Activated T-helper 9 cell treated with anti-CD3 and anti-CD28 coated beads, Interleukin-2, amount 50 U/mL, for 16 hours (primary cell): ENCODE measurements at places on chromosomes 4 and X.

- no peak for DNase-seq
Measured at GRCh38 chr4:184896868-184897715, 71.3 kb upstream of the ACSL1 start.

GRCh38 chrX:108033890-108034289 is 11.0 kb upstream of the VSIG1 start:
- DNase-seq, result no peak

DNA sequence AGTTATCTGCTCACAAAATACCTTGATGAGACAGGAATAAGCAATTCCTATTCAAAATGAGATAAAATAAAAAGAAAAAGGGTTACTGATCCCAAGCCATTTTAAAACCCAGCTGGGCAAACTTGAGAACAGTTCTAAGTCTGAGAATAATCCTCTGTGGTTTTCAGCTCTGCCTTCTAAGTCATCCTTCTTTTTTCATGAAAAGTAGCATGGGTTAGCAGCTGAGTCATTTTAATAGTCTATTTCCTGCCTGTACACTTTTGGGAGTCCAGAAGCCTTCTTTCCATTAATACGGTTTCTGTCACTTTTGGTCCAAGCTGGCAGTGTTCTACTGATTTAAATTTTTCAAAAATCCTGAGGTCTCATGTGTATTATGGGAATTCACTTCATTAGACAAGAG is 374.3 kb downstream of the IQCM start:
- DNase-seq, result no peak

- DNase-seq, result no peak
Measured at GRCh38 chr4:108168160-108168670, 517 bp downstream of the LEF1 start.

DNA sequence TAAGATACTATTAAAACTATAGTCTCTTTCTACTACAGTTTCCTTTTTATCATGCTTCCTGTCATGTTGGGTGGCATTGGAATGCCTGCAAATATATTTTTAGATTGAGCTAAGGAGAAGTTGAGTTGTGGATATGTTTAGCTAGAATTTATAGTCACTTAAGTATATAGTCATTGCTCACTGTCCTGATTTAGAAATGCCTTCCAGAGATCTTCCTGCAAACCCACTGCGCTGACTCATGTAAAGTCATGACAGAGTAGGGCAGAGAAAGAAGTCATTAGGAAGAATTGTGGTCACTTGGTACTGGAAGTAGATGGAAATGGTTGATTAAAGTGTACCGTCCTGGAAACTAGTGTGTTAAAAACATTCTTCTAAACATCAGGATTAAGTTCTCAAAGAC is 490.3 kb upstream of the PABPC4L start:
- no peak for DNase-seq

DNA sequence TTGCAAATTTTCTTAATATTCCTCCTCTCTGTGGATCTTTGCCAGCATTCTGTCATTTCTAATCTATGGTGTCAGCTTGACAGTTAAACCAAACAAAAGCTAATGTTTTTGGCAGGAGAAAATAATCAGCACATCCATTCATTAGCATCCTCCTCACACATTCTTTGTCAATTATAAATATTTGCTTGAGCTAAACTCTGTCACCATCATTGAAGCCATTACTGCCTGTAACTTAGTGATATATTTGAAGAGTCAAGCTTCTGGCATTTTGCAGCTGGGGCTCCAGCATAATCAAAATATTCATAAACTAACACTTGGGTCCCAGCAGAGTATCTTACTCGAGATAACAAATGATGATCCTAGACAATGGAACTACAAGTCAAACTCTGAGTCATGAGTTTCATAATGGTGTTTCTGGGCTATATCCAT is 126.1 kb downstream of the EIF4E start:
- DNase-seq, result no peak

GRCh38 chrX:10931976-10932375 is 179.2 kb upstream of the HCCS start:
- DNase-seq, result no peak

- DNase-seq, result no peak
Measured at GRCh38 chr4:86909546-86910295, 17.5 kb upstream of the C4orf36 start.

DNA sequence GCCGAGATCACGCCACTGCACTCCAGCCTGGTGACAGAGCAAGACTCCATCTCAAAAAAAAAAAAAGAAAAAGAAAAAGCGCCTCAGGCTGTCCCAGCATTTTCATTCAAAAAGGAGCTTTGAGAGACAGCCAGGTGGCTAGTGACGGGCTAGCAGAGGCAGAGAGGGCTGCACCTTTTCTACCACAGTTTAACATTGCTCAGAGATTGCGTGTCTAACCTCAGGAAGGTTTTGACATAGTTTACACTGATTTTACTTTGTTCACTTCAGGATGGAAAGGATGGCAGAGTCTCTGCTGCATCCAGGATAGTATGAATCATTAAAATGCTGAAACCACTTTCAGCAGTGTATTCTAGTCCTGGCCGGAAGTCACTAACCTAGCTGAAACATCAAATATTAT is 28.1 kb downstream of the ZFP42 start:
- DNase-seq, result no peak

DNA sequence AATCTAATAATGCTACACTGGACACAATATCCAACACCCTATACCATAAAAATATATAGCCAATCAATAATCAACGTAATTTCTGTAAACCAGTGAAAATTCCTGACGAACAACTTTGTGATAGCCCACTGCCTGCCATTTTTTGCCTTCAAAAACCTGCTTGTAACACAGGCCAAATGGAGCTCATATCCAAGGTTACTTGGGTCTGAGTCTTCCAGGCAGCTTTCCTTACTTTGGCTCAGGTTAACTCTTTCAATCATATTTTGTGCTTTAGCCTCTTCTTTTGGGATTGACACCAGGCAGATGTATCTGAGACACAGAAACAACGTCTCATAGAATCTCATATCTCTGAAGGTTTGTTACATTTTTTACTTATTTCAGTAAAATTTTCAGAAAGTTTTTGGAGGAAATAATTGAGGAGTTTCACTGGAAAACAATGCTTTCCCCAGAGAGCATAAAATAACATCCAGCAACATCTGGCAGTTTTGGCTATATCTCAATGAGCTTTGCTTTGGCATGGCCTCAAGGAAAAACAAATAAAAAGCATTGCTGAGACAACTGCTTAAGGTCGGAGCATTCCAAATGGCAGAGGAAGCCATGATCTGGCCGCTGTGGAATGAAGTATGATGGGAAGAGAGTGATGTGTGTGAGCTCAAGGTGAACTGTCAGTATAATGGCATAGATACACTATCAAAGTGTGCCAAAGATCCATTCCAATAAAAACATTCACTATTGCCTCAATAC is 162.9 kb upstream of the SPIN4 start:
- no peak for DNase-seq

DNA sequence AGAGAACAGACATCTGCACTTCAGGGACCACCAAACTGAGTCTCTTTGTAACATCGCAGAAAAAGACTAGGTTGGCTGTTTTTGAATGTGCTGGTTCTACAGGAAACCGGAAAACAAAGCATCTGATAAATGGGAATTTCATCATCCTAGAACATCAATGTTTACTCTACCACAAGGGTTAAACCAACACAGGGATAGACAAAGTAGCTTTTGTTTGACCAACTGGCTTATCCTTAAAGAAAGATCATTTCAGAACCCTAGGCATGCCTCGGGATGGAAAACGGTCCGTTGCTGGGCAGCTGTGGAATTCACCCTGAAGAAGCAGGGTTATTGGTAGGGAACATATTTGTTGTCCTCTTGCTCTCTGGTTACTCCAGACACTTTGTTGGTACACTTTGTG is 2355.5 kb upstream of the AGA start:
- no peak for DNase-seq

DNA sequence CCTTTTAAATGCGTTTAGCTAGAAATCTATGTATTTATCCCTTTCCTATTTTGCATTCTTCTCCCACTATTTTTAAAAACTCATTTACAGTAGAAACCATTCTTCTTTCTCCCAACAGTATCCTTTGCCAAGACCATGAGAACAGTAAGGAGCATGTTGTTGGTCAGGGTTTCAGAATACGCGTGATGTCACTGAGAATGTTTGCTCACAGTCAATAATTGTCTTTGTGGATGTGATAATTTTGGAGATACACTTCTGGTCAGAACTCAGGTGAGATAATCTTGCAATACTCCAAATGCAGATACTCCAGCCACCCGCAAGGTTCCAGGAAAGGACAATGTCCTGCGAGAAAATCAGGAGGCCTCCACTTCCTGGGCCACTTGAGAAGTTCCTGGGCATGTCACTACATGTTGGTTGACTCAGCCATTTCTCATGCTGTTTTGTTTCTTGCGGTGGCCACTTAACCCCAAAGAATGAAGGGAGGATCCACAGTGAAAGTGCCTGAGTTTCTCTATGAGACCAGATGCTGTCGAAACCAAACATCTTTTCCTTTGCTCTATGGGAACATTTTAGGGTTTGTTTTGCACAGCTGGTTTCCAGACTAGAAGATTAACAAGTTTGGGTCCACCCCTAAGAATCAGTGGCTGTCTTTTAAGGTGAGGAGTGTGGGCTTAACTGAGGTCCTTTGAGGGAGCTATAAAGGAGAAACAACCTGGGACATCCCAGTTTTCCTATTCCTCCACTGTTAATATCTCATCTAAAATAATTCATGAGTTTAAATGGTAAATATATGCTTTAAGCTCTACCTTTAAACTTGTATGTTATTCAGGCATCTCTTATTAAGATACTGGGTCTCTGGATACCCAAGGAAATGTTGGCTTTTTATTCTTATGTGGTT is 116.0 kb downstream of the SOWAHB start:
- no peak for DNase-seq

DNA sequence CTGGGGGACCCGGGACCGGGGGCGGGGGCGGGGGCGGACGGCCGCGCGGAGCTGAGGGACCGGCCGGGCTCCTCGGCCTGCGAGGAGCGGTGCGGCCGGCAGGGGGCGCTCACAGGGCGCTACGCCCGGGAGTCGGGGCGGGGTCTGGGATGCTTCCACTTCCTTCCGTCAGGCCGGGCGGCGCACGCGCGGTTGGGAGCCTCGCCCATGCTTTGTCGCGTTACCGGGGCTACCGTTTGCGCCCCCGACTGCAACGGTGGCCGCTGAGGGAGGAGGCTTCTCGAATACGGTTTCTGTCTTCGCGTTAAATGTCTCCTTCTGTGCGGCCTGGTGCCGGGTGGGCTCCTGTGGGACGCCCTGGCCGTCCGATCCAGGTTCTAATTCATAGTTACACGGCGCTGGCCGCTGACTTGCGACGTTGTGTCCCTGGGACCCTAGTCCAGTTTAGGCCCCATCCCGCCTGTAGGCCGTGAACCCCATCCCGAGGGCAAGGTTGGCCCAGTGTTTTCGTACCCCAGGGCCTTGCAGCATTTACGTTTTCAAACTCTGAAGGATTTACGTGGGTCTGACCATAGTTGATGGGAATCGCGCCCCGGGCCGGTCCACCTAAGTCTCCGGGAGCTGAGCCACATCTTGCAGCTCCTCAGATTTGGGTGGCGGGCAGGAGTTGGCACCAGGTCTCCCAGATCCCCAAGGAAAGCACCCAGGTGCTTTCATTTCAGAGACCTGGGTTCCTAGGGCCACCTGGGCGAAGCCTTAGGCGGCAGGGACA is 549 bp downstream of the MSL3 start:
- DNase-seq, result peak; percentile 81

DNA sequence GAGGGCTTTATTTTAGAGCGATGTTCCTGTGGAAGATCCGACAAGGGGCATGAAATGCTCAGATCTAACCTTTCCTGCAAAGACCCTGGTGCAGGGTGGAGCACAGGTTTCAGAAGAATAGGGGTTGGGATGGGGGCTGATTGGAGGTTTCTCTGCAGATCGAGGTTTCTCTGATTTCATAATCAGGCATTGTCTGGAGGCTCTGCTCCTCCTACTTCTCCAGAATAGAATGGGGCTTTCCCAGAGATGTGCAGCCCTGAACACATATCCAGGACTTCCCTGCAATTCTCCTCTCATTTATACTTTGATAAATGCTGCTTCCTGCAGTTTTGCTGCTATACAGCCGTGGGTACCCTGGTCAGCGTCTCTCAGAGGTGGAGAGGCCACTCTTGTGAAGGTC is 397.6 kb upstream of the BOD1L1 start:
- DNase-seq, result no peak

DNA sequence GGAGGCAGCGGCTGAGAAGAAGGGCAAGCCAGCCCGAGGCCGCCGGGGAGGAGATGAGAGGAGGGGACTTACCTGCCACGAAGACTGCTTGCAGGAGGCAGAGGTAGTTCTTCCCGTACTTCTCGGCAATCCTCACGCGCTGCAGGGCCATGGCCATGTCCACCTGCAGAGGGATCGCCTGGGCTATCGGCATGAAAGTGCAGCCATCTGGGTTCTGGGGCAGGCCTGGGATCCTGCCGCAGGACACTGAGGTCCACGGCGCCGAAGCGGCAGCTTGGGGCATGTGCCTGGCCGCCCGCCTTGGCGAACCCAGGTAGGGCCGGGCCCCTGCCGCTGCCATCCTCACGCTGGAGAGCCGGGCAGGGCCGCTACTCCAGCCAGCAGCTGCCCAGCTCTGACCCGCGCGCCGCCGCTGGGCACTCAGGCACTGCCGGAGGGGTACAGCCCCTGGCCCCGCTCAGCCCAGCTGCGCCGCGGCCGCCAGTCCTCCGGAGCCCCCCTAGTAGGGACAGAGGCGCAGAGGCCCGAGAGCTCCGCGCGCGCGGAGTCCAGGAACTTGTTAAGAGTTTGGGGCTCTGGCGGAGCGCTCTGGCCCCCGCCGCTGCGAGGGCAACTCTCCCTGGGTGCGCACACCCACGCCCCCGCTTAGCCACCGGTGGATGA is 16.0 kb downstream of the MCF2 start:
- no peak for DNase-seq

DNA sequence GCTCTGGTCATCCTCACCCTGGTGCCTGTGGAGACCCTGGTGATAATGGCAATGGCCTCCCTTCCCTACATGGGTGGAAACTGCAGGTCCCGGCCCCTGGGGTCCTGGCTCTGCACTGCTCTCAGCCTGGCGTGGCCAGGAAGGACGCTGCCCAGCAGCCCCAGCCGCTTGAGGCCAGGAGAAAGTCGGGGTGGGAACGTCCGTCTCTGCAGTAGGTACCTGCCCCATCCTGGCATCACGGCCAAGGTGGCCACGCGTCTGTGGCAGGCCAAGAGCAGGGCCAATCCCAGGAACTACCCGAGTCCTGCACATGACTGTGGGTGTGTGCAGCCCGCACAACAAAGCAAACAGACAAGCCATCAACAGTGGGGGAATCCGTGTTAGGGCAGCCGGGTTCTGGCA is 33.8 kb downstream of the FGFRL1 start:
- no peak for DNase-seq

GRCh38 chr4:74328501-74328900 is 20.2 kb downstream of the EPGN start:
- DNase-seq, result no peak

- DNase-seq, result no peak
Measured at GRCh38 chrX:35166023-35166422, 223.4 kb downstream of the FAM47B start.

DNA sequence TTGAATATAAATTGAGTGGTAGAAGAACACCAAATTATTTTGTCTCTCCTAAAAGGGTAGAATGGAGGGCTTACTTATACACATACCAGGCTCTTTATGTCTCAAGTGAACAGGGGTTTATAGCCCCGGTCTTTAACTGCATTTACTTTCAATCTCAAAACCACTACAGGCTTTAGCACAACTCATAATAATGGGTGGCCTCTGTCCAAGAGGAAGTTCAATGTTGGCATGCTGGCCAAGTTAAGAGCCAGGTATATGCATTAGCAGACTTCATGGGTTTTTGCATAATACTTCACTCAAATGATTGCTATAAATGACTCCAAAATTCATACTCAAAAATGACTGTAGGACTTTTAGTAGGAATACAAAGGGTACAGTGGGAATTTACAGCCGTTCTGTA is 118.5 kb upstream of the OTUD4 start:
- DNase-seq, result no peak

GRCh38 chrX:51395810-51396728 is 63.4 kb downstream of the NUDT10 start:
- peak; percentile 15 for DNase-seq
